Stimulated activated CD8-positive, alpha-beta memory T cell treated with anti-CD3 and anti-CD28 coated beads, Interleukin-12 subunit alpha, Interleukin-12 subunit beta, amount 100 ng/mL, for 1 hour (primary cell): ENCODE measurements at places on chromosomes 7 and 10.

GRCh38 chr7:80763289-80763688 lies 124.8 kb downstream of the CD36 start:
- DNase-seq: no peak

DNA sequence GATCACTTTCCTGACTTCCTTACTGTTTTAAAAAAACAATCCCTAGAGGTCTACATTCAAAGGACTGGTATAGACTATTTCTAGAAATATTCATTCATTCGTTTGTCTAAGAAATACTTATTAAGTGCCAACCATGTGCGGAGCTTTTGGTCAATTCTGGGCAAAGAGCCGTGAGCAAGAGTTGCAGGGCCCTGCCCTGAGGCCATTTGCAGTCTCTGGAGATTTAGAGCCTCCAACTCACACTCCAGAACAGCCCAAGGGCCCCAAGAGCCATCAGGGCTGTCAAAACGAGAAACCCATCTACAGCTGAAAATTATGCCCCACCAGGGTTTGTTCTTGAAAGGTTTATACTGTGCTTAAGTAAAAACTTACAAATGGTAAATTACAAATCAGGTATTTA lies 16.2 kb downstream of the WDR91 start:
- DNase-seq: no peak

DNA sequence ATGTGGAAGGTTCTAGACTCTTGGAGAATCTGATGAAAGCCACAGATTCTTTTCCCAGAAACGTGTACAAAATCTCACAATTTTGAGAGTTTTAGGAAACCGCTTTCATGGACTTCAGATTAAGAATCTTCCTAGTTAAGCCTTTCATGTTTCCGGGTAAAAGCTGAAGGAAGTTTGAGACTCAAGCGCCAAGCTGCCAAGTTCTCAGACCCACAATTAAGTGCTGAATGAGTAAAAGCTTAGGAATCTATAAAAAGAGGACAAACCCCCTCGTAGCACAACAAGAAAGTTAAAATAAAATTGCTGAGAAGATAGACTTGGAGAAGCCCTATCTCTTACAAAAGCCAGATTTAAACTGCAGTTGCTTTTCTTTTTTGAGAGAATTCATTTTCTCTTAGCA lies 99.6 kb downstream of the ST8SIA6 start:
- DNase-seq: no peak

DNA sequence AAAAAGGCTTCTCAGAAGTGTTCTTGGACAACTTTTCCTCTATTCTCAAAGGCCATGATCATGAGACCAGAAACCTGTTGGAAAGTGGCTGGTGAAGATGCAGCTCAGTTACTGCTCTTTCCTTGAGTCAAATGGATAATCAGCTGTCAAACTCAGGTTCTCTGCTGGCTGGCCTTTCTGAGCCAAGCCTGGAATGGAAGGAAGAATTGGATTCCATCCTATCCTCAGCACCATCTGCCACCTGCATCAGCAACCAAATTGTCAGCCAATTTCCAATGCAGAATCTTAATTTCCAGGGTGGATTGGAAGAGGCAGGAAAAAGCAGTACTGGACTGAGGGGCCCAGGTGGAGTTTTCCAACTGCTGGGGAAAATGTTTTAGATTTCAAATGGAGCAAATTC lies 631.7 kb downstream of the KCNMA1 start:
- no peak for DNase-seq

GRCh38 chr7:137354396-137354795 lies 10.9 kb upstream of the PTN start:
- DNase-seq: no peak

DNA sequence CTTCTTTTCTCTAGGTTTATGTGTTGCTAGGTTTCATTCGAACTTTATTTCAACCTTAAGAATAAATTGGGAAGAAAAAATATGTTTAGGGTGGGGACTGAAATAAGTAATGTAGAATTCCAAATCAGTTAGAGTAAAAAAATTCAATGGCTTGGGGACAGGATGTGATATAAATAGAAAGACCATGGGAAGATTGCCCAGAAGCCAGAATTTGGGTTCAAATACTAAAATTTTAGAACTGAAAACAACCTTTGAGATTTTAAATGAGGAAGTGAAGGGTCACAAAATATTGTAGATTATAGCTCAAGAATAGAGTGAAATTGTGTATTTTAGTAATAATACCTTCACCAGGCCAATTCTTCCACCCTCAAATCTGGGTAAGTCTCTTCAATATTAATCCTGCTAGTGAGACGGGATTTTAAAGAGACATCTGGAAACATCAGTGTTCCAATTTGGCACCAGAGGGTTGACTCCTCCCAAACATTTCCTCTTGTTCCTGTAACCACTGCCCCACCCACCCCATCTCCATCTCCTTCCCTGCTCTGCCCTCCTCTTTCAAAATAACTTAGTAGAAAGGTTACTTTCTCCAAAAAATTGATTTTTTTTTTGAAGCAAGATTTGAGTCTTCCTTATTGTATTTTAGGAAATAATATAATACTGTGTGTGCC lies 51.3 kb upstream of the FAM3C start:
- DNase-seq: no peak

- DNase-seq: no peak
Measured at GRCh38 chr10:6579183-6579903, 733 bp downstream of the PRKCQ start.

DNA sequence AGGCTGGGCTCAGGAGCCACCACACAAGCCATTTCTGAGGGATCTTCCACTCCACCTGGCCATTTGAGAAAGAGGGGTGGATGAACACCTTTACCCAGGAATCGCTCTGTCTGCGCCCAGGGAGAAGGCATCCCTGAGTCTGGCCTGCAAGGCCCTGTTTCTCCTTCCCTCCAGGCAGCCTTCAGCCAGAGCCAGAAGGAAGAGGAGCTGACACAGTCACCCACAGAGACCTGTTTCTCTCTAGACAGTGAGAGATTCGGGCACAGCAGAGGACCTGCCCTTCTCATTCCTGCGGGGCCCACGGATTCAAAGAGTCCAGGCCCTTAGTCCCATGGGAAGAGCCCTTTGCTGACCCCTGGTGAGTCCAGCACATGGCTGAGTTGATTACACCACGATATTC lies 127.5 kb upstream of the TNS3 start:
- DNase-seq: no peak

GRCh38 chr7:5452937-5453540 lies 29.4 kb upstream of the TNRC18 start:
- no peak for DNase-seq

DNA sequence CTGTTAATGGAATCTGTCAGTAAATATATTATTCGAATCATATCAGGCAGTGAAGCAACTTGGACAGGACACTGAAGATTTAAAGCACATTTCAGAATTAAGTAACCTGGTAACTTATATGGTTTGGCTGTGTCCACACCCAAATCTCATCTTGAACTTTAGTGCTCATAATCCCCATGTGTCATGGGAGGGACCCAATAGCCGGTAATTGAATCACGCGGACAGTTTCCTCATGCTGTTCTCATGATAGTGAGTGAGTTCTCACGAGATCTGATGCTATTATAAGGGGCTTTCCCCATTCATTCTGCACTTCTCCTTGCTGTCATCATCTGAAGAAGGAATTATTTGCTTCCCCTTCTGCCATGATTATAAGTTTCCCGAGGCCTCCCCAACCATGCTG lies 83.2 kb upstream of the COL1A2 start:
- no peak for DNase-seq

GRCh38 chr10:79339266-79339665 lies 8.0 kb upstream of the PPIF start:
- DNase-seq: no peak

DNA sequence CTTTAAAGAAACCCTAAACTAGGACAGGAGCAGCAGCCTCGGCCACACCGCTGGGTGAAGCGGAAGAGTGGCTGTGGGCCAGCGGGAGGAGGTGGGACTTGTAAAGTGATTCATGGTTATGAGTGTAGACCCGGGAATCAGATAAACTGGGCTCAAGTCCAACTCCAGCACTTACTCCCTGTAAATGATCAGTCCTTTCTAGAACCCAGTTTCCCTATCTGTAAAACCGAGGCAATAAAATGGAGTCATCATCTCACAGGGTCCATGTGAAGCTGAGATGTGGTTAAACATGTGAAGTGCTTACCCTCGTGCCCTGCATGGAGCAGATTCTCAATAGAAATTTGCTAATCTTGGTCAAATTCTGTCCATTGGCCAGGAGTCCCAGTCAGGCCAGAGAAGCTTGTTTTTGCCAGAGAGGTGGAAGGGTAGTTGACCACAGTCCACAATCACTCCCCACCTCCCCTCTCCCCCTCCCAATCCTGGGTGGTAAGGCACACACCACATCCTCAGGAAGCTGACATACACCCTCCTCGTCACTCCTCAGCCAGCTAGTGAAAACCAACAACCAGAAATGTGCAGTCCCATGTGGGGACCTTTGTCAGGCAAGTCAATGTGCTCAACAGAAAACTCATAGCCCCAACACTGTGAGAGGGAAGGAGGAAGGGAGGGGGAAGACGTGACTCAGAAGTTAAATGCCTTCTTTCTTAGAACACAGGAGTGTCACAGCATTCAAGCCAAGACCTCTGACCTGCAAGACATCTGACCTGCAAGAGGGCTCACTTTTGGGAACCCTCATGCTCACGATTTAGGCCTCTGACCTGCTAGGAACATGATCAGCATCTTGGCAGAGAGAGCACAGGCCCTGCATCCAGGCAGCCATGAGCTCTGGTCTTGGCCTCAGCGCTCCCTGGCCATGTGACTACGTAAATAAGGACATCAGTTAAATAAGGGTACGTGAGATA lies 145.1 kb downstream of the PLXNA4 start:
- DNase-seq: no peak

GRCh38 chr7:114293289-114294012 lies 121.2 kb upstream of the FOXP2 start:
- no peak for DNase-seq

GRCh38 chr10:46030091-46030937 lies at the start of gene NCOA4:
Gene NCOA4 (minus strand): TSS chr10:46030623. CDS start chr10:46016680, 13,943 bp downstream.
- peak; percentile 95 for DNase-seq

DNA sequence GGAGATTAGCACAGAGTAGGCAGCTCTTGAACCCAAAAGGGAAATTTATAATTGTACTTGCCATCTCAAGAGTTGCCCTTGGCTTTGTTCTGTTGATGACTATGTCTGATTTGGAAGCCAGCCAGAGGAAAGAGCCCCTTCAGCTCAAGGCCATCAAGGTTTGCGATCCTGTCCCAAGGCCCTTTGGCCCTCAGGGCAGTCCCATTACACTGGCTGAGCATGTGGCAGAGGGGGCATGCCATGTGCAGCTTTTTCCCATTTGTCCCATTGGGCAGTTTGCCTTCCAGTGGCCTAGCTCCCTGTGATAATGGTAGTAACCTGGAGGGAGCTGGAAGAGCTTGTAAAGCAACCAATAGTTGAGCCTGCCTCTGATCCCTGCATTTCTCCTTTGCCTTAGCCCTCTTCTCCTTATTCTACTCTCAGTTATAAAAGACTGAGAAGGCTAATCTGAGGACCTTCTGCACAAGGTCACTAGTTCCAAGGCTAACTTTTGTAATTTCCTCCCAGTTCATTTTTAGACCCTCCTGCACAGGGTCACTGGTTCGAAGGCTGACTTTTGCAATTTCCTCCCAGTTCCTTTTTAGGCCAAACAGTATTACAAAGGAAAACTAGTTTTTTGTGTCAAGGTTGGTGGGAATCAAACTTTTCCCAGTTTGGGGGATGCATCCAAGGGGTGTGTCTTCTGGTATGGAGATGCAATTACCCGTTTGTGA lies 31.0 kb upstream of the ARHGAP12 start:
- no peak for DNase-seq

DNA sequence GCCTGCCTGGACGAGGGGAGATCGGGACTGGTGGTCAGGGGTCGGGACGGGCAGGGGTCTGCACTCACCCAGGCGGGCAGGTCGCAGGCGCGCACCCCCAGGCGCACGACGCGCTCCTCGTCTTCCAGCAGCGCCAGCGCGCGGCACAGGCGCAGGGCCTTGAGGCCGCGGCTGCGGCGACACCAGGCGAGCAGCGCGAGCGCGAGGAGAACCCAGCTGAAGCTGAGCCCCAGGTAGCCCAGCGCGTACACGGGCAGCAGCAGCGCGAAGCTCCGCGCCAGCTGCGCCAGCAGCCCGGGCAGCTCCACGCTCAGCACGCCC lies 328 bp downstream of the ESYT2 start:
- DNase-seq: peak; percentile 33

DNA sequence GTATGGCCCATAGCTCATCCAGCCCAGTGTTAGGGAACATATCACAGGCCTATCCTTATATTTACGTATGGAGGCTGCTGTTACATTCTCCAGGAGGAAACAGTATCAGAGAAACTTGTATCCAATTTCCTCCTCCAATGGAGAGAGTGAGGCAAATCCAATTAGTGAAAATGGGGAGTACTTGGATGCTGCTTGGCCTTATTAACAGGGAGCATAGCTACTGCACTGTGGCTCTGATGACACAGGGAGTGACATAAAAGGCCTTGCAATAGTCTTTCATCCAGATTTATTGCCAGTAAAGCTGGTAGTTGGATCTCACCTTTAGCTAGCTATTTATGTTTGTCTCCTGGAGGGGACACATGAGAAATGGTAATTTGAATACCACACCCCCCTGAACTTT lies 313.2 kb upstream of the MTPN start:
- DNase-seq: no peak

DNA sequence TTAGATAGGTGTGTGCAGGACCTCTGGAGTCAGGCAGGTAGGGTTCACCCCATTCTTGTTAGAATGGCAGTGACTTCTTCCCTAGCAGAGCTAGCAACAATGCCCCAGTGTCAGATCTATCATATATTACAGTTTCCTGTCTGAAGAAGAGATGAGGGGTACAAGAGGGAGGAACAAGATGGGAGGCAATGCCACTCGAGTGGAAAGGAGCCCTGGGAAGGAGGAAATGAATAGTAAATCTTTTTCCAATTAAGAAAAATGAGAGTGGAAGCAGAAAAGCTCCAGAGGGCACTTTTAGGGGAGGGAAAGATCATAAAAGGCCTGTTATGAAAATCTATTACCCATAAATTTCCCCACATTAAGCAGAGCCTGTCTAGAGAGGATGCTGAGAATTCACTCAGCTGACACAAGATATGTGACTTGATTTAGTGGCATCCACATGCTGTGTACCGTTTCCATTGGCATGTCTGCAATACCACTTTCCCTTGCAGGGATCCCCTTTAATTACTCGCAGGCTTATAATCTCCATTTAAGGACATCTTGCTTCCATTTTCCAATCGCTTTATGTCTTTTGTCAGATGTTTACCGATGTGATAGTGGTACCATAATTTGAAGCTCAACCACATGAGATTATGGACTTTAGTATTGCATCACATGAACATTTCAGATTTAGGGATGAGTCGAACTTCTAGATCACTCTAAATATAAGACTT lies 70.0 kb upstream of the AGBL3 start:
- DNase-seq: no peak

- DNase-seq: no peak
Measured at GRCh38 chr7:35316549-35316948, 62.6 kb upstream of the TBX20 start.

DNA sequence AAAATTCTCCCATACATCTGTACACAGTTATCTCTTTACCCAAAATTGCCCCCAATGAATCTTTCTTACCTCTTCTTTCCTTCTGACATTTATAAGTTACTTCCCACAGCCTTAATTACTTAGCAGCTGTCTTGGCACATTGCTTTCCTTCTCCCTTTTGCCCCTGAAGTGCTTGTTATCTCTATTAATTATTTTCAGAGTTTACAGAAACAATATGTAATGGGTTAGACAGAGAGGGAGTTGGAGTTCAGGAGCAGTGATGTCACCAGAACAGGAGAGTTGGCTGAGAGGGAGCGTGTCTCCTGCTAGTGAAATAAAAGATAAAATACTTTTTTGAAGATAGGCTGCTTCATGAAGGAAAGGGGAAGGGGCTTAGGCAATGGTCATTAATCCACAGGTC lies 57.4 kb downstream of the ITGB8 start:
- DNase-seq: no peak
